ENCODE measurements at places on chromosomes 7 and 10.

- DNase-seq = no peak
Observed at GRCh38 chr7:155396661-155397060, 61.3 kb upstream of the EN2 start.

GRCh38 chr10:62721687-62722086, 82.8 kb upstream of the ADO start:
- no peak for DNase-seq

DNA sequence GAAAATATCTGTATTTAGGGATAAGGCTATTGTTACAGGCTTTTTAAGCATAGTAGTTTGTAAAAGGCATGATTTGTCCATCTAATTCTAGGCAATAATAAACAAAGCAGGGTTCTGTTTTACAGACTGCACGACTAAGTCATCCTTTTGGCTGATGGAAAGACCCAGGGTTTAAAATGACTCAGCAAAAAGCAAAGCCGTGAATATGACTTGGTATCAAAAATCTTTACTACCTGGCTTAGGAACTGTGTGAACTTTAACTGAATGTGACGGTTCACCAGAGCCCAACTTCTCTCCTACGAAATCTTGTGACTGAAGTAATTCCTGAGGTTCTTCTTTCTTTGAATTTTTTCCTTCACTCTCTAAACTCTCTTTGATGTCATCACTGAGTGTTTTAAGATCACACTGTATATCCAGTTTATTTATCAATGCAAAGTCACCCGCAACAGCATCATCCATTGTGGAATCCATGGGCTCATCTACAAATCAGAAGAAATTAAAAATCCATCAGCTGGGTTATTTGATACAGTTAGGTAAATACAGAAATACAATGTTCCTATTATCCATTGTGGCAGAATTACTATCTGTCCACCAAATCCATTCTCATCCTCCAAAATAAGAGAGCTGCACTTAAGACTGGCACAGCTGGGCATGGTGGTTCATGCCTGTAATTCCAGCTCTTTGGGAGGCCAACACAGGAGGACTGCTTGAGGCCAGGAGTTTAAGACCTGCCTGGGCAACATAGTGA, 17.0 kb downstream of the ATE1 start:
- peak; percentile 7 for DNase-seq

DNA sequence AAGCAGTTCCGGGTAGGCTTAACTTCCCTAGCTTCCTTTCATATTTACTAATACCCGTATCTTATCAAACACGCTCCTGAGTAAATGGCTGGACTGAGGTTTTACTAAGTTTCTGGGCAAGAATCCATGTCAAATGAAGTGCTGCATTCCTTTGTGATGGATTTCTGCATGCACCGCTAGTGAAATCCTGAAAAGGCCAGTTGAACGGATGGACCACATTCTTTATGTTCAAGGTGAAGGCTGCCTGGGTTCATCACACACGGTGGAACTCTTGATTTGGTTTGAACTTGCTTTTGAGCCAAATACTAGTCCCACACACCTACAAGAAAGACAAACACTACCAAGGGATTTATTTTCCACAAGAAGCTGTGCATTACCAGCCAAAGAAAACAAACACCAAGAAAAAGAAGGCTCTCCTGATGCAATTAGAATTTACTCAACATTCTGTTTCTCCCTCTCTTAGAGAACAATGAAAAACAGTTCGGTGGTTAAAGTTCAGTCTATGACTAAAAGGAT, 255.0 kb upstream of the SEMA3C start:
- peak; percentile 80 for DNase-seq

DNA sequence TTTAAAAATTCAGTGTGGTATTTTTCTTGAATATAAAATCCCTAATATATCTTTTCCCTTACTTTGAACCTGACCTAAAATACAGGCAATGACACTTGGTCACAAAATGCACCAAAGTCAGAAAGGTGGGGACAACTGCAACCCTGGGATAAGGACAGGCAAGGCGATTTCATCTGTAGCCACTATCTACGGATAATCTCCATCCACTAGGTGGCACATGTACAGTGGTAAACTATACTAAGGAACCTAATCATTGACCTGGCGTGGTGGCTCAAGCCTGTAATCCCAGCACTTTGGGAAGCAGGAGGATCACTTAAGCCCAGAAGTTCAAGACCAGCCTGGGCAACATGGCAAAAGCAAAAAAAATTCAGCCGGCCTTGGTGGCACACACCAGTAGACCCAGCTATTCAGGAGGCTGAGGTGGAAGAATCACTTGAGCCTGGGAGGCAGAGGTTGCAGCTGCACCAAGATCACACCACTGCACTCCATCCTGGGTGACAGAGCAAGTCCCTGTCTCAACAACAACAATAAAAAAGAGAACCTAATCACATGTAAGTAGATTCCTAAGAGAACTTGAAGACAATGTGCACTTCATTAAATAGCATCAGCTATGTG, 98.9 kb downstream of the KMT2C start:
- peak; percentile 38 for DNase-seq

GRCh38 chr7:35336444-35336843, 82.5 kb upstream of the TBX20 start:
- no peak for DNase-seq

- DNase-seq = no peak
Observed at GRCh38 chr10:4833286-4833685, 7.3 kb downstream of the AKR1E2 start.

GRCh38 chr7:72336632-72337389, 75.3 kb downstream of the CALN1 start:
- no peak for DNase-seq

DNA sequence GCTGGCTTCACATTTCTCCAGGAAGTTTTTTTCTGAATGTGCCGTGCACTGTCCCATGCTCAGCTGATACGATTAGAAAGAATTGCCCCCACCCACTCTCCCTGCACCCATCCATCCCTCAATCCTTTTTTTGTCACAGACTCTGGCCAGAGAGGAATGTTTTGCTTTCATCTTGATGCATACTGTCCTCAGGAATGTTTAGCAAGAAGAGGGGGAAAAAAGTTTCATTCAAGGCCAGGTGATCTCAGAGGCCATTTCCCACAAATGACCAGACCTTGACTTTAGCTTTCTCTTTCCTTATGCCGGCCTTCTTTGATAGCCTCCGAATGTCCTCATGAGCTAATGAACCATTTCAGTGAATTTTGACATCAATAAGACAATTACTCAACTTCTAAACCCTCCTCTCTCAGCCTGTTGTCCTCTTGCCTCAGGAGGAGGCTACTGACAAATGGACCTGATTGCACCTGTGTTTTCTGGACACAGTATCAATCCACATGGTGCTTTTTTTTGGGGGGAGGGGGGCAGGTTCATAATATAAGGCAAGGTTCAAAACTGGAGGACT, 105.0 kb upstream of the KLF6 start:
- peak; percentile 86 for DNase-seq

Data from fibroblast of skin of right biceps (primary cell).